ENCODE measurements at places on chromosomes 6 and 20.

GRCh38 chr6:14638906-14639761 is 521.6 kb downstream of the CD83 start:
- no peak for DNase-seq

- no peak for DNase-seq
These were observed 71.0 kb upstream of the MRAP2 start for GRCh38 chr6:83962582-83962981.

DNA sequence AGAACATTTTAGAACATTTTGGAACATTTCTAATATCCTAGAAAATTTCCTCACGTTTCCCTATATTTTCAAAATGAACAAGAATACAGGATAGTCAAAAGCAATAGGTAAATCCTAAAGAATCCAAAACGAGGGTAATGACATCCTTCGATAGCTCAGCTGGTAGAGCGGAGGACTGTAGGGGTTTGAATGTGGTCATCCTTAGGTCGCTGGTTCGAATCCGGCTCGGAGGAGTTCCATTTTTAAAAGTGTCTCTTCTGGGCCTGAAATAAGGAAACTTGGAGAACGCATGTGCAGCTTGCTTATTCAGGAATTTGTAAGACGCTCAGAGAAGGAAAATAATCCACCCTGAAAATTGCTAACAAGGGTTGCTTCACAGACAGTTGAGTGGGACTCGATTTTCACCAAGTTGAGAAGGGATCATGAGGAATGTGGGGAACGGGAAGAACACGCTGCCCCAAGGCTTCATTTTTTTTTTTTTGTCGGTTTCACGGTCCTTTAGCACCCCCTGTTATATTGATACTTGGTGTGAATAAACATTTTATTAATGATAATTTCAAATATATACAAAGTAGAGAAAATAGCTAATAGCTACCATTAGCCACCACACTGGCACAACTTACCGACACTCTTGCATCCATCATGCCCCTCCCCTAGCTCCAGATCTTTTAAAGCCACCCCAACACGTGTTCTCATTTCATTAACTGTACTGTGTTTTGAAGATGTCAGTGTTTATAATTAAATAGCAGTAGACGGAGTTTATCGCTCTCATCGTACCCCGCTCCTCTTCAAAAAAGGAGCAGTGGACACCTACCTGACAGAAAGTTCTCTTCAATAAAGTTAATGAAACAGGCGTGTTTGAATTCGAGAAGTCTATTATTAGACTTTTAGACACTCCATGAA is 1.8 kb upstream of the ABT1 start:
- DNase-seq, result peak; percentile 48

GRCh38 chr6:130794010-130794697 is 33.1 kb upstream of the SMLR1 start:
- no peak for DNase-seq

GRCh38 chr6:127484212-127484863 is 25.1 kb upstream of the KIAA0408 start:
- no peak for DNase-seq

- DNase-seq, result no peak
These were observed 77.2 kb downstream of the GCNT2 start for GRCh38 chr6:10598084-10598960.

DNA sequence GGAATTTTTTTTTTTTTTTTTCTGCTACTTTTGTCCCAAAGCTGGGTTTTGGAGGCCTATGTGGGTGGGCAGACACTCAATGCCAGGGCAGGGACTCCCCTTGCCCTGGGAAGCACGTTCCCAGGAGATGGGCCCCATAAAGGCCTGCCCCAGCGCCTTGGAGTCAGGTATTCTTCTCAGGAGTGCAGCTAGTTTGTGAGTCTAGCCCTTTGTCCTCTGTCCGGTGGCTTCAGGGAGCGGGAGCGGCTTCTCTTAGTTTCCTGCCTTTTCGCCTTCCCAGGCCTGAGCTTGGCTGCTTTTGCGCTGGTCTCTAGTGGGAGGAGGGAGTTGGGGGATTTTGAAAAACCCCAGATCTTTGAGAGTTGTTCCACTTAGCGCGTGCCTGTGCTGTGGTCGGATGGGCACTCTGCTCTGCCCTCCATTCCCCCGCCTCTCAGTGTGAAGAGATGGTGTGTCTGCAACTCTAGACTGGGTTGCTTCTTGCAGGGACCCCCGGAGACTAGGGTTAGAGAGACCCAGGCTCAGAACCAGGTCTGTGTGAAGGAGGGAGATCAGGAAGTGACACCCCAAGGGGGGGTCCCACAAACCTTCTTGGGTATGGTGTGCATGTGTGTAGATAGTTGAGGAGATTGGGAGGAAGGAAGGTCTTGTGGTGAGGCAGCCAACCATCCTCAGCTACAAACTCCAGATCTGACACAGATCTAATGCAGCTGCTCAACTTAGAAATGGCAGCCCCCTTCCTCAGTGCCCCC is 1.3 kb downstream of the PLCG1 start:
- no peak for DNase-seq

DNA sequence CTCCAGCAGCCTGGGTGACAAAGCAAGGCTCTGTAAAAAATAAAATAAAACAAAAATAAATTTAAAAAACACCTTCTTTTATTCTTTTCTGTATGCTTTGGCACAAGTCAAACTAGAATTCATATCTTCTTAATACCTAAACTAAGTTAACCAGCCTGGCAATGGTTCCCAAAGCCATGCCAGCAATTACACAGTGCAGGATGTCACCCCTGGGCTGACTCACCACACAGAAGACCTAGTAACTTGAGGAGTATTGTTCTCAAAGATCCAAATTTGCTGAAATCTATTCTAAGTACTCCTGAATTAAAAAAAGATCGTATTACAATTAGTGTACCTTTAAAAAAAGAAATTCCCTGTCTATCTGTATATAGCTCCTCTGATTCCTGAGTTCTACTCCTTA is 162.7 kb upstream of the SGK1 start:
- DNase-seq, result no peak

DNA sequence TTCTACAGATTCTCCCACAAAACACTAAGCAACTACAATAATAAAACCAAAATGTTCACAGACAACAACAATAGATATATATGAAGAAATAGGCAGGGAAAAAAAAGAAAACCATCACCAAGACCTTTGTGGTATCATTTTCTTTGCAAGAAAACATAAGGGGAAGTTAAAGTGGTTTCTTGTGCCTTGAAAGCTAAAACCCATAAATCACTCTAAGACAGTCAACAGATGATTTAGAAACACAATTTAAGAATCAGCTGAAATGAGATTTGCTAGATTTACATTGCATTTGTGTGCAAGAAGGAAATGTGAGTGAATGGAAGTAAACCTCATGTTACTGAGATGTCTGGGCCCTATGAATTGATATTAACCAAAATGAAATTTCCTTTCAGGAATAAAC is 1265.4 kb upstream of the GJE1 start:
- no peak for DNase-seq

GRCh38 chr20:50868509-50869495 is 62.4 kb downstream of the ADNP start:
- no peak for DNase-seq

- DNase-seq, result no peak
These were observed 340.4 kb upstream of the OPRM1 start for GRCh38 chr6:153698637-153699036.

GRCh38 chr20:23628402-23629016 is 9.2 kb downstream of the CST3 start:
- DNase-seq, result no peak

DNA sequence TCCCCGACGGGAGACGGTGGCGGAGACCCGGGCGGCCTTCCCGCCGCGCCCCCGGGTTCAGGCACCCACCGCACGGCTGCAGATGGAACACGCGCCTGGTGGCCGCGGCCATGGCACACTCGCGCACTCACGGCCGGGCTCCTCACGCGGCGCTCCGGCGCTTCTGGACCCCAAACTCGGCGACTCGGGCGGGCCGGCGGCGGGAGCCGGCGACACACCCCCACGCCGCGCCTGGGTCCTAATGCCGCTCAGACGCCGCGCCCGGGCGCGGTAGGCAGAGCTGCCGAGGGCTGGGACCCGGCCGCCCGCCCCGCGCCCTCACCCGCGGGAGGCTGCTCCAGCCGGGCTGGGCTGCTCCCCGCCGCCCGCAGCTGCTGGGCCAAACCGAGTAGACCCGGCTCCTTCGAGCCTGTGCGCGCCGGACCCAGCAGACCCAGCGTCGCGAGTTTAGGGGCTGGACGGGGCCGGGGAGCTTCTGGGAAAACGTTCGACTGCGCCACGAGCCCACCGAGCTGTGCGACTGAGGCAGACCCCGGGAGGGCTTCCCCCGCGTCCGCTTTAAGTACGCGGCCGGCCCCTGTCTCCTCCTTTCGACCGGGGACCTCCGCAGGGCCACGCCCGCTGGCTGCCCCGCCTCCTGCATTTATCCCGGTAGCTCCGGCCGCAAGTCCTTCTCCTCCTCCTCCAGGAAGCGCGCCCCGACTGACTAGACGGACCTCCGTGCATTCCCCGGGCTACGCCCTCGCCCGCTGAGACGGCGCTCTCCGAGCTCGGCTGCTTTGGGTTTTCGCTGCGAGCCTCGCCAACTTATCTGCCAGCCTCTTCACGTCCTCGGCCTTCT is at the start of gene SLC4A11:
Gene SLC4A11 (minus strand): TSS at position 165 of the 841 bp plus-strand sequence. CDS start 53 bp downstream, at position 112.
- DNase-seq, result no peak

DNA sequence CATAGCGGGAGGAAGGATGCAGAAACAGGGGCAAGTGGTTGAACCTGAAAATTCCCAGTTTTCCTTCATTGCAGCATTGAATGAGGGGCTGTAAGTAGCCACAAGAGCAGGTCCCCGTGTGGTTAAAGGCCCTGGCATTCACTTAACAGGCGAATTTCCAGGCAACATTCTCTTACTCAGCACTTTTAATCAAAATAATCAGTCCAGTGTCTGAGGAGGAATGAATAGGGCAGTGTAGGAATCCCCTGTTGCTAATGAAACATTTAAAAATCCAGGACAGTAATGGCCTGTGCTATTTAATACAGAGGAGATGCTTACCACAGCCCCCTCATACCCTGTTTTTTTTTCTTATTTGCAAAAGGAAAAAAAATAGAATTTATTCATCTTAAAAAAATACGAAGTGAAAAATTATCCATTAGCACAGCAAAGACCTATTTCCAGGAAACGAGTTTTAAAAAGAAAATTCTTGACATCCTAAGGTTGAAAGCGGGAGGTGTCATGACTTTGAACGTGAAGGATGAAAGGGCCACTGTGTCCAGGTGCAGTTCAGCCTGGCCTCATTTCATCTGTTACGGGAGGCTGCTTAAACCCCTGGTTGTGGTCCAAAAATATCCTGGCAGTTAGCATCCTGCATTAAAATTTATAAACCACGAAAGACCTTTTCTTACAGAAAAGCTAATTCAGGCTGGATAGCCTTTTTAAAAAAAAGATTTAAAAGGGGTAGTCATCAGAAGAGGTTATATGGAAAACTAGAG is 20.2 kb downstream of the MYLK4 start:
- no peak for DNase-seq

GRCh38 chr6:80956898-80957297 is 795.6 kb downstream of the TENT5A start:
- DNase-seq, result no peak

All from activated CD4-positive, alpha-beta T cell treated with anti-CD3 and anti-CD28 coated beads for 24 hours (primary cell).